ENCODE measurements at places on chromosomes 2 and 18.

- no peak for DNase-seq
These were observed 25.7 kb downstream of the ADI1 start for GRCh38 chr2:3493615-3494007.

DNA sequence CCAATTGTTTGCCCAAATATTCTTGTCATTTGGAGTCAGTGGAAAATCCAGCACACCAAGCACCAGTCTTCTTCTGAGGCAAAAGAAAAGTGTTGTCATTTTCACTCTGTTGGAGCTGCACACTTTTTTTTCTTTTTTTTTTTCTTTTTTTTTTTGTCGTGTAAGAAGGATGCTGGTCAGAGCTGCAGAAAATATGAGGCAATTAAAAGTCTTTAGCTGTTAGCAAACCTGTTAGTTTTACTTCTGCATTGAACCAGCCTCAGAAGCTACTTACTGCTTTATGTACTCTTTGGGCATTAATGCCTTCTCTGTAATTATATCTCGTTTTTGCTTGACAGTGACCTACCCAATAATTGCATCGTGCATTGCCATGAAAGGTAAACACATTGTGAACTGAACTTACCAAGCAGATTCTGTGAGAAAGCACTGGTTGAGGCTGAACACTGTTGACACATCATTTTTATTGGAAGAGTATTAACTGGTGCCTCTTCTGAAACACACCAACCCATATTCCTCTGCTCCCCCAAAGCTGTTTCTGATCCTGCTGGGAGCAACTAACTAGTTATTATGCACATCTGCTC lies 165.4 kb downstream of the CAPN13 start:
- no peak for DNase-seq

- DNase-seq: no peak
These were observed 16.9 kb upstream of the CD28 start for GRCh38 chr2:203689426-203690116.

DNA sequence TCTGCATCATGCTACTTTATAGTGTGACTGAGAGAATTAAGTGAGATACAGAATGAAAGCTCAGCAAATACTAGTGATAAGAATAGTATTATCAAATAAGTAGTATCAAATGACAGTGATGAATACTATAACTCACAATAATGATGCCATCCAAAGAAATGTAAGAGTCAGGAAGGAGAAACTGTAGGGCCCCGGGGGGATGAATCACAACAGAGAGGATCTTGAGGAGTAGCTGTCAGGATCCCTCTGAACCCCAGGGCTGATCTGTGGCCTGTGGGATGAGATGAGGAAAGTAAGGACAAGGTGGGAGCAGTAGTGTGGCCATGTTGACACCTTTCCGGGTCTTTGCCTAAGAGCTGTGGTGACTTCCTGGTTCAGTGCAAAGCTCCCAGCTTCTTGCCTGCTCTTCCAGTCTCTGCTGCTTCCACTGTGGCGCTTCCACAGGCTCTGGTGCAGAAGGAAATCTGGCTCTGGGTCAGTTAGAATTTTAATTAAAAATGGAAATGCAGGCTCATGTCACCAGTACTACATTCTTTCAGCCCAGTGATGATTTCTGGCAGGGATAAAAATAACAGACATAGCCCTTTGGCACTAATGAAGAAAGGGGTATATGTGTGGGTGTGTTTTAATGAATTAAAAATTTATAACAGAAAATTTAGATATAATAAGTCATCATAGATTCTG lies 166.9 kb downstream of the MYO3B start:
- DNase-seq: no peak

DNA sequence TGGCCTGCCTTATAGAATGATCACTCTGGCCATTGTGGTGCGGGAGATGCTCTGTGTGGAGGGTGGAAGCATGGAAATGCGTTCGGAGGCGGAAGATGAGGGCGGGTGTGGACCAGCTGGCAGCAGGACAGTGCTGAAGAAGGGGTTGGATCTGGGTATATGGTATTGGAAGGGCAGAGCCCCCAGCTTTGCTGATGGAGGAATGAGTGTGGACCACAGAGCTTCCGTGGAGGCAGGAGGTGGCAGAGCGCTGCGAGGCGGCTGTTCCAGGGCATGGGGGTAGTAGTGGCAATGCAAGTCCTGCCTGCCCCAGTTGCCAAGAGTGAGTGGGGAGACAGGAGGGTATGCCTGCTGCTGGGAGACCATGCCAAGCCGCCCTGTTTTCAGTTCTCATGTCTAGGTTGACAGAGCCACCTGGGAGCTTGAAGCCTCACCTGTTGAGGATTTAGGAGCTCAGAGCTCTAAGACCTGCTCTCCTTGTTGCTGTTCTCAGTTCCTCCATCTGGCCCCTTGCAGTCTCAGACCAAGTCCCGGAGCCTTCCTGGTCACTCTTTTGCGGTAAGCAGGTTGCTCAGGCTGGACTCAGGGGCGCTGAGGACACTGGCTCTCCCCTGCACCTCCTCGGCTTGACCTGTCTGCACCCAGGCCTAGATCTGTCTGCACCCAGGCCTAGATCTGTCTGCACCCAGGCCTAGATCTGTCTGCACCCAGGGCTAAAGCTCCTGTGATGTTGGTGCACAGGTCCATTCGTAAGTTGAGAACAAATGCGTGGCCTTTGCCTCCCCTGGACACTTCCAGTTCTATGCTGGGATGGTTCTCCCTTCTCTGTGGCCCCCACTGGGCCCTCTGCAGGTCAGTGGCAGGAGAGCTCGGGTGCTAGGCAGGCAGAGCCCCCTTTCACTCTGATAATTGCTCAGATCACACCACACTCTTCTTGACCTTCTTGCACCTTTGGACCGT lies 290.5 kb upstream of the HS6ST1 start:
- DNase-seq: no peak

- no peak for DNase-seq
These were observed 89.4 kb upstream of the SLC38A11 start for GRCh38 chr2:165044505-165045303.

DNA sequence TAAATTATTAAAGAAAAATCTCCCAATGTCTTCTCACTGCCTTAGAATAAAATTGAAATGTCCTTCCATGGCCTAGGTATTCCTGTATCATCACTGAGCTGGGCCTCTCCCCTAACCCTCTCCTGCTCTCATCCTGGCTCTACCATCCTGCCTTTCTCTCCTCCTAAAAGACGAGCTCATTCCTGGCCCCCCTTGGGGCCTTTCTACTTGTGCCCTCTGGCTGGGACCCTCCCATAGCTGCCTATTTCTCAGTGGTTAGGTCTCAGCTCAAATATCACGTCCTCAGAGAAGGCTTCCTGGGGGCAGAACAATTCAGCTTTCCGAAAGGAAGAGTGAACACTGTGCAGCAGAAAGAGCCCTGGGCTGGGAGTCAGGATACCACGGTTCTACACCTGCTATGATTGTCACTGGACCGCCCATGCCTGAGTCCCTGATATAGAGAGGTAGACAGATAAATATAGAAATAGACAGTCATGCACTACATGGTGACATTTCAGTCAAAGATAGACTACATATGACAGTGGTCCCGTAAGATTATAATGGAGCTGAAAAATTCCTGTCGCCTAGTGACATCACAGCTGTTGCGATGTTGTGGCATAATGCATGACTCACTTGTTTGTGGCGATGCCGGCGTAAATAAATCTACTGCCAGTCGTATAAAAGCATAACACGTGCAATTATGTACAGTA lies 9.4 kb downstream of the DNPEP start:
- no peak for DNase-seq

DNA sequence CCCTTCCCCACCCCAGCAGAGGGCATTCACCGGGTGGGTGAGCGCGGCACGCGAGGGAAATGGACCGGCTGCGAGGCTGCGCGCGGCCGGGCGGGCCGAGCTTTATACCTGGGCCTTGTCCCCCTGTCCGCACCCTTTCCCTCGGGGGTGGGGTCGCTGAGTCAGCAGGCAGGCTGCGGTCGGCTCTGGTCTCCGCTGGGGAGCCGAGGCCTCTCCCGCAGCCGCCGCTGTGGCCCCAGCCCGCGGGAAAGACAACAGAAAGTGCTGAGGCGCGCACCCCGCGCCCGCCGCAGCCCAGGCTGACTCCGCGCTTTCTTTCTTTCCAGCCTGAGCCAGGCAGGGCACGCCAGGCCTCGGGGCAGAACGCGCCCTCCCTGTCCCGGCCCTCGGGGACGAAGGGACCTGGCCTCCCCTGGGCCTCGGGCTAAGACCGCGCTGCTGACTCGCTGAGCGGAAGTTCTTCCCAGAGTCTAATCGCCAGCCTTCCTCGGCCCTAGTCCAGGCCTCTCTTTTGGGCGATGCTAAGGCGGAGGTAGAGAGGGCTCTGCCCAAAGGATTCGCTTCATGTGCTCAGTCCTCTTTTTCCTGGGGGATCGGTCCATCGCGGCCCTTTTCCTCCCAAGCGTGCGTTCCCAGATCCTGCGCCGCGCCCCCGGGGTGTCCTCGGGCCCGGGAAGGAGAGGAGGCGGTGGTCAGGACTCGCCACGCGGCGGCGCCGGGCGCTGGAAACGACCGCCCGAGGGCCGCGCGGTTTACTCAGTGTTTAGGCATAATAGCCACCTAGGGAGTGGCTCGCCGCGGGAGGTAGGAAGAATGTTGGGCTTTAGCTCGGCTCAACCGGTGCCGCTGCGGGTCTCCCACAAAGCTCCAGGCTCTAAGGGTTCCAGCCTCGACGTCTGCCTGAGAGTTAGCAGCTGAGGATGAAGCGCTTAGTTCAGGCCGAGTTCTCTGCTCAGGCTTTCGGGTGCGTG lies at the start of gene CRYBA2:
CRYBA2 (minus strand) TSS at position 78 of the 971 bp plus-strand sequence. CDS start 246 bp downstream, outside the sequence.
- DNase-seq: no peak

- DNase-seq: no peak
These were observed 20.8 kb downstream of the GAREM2 start for GRCh38 chr2:26193578-26194231.

- no peak for DNase-seq
These were observed 829.2 kb upstream of the ACVR2A start for GRCh38 chr2:147015591-147015990.

GRCh38 chr2:240018071-240018750 lies 6.9 kb downstream of the NDUFA10 start:
- DNase-seq: no peak

DNA sequence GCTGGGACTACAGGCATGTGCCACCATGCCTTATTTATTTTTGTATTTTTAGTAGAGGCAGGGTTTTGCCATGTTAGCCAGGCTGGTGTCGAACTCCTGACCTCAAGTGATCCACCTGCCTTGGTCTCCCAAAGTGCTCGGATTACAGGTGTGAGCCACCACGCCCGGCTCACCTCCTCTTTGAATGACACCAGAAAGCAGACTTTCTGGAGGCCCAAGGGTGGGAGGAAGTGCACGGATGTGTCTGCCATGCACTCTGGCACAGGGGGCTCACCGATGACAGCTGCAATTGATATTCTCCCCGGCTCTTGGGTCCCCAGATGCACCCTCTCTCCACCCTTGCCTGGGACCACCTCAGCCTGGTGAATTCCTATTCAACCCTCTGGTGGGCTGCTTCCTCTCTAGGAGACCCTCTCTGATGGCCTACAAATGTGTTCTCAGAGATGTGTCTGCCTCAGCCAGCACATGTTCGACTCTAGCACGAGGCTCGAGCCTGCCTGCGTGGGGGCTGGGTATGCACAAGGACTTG lies 87.3 kb downstream of the SEPTIN10 start:
- no peak for DNase-seq

GRCh38 chr2:44937688-44938240 lies 3.7 kb upstream of the SIX3 start:
- DNase-seq: no peak

DNA sequence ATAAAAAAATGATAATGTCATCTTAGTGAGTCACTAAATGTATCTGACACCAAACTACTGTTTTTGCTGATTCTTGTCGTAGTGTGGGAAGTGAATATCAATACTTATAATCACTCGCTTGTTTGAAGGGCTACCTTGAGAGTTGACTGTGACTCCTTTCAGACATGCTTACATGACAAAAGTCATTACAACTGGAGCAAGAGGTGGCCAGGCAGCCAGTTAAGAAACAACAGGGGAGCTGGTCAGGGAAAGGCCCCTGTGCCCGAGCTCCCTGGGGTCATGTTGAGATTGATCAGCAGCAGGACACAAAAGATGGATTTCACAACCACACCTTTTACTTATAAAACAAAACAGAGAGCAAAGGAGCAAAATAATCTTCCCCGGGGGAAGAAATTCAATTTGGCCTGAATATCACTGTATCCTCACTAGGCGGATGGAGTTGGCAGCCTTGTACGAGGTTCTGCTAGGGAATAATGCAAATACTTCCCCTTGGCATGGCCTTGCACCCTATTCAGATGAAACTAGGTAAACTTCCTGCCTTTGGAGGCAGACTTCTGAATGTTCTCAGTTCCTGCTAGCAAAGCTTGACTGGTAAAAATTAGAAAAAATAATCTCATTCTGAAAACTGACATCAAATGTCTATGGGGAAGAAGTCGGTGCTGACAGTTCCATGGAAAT lies 101.2 kb downstream of the DYNC1I2 start:
- DNase-seq: no peak

- DNase-seq: no peak
These were observed 630.9 kb downstream of the NYAP2 start for GRCh38 chr2:226030369-226030768.

GRCh38 chr2:45755585-45756335 lies 104.3 kb downstream of the PRKCE start:
- no peak for DNase-seq

- DNase-seq: no peak
These were observed 140.4 kb downstream of the FTCDNL1 start for GRCh38 chr2:199710551-199710950.

DNA sequence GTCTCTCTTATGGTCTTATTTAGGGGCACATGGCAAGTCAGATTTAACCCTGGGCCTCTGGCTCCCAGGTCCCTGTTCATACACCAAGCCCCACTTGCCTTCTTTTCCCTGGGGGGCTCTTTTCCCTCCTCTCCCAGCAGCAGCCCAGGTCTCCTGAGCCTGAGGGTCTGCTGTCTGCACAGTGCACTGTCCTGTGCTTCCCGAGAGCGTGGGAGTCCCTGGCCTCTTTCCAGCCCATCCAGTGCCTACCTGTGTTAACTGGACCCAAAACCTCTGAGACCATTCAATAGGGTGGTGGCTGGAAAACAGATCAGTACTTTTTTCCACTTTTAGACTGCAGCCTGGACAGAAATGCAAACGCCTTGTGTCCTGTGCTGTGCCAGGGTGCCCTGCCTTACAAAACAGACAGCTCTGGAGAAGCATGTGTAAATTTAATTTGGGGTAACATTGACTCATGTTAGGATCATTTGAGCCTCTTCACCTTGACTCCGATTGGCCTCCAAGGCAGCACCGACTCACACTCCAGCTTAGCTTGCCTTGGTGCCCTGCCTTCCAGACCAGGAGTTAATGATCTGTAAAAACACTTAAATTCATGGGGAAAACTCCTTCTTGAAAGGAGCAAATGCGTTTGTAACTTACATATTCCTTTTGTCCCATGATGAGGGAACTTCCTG lies 34.3 kb downstream of the TWIST2 start:
- DNase-seq: no peak

DNA sequence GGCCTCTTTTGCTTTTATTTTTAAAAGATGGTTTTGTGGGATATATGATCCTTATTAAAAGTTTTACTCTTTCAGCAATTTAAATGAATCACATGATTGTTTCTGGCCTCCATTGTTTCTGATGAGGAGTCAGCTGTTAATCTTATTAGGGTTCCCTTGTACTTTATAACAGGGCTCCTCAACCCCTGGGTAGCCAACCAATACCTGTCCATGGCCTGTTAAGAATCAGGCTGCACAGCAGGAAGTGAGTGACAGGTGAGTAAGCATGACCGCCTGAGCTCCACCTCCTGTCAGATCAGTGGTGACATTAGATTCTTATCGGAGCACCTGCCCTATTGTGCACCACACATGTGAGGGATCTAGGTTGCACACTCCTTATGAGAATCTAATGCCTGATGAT lies 45.1 kb upstream of the FAM98A start:
- no peak for DNase-seq

GRCh38 chr2:63680455-63680854 lies 91.7 kb downstream of the MDH1 start:
- DNase-seq: no peak

GRCh38 chr2:203859030-203859789 lies 8.4 kb upstream of the CTLA4 start:
- peak; percentile 27 for DNase-seq
